ENCODE measurements at places on chromosomes 12 and 14. TPM values are rescaled to one million over a fixed set of nuclear protein-coding genes. Genes with fewer than 3 reads are reported as not detected.

DNA sequence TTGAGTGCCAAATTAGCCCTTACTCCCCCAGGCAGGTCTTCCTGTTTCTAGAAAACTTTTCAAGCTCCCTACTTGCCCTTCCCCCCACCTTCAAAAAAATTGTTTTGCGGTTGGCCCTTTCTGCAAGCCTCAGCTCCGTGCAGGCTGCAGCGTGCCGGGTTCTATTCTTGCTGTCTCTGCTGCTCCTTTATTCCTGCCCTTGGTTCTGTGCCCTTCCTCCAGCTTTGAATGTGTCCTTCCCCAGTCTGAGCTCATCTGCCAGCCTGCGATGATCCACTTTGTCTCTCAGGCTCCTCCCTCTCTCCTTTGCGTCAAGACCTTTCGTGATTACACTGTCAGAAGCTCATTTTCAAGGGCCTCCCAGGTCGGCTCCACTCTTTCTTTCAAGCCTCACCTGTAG is 98.6 kb downstream of the IRF2BPL start:
- DNase-seq = peak; percentile 74

- no peak for DNase-seq
Observed at GRCh38 chr12:61282790-61283575, 977.2 kb upstream of the USP15 start.

GRCh38 chr12:52349196-52349595 is 18.1 kb downstream of the KRT85 start:
- no peak for DNase-seq

DNAI7 gene
- total RNA-seq = not detected

Data from GM23248 (cell line).